ENCODE measurements at places on chromosomes 7 and 10. TPM values are rescaled to one million over a fixed set of nuclear protein-coding genes. Genes with fewer than 3 reads are reported as not detected.

DNA sequence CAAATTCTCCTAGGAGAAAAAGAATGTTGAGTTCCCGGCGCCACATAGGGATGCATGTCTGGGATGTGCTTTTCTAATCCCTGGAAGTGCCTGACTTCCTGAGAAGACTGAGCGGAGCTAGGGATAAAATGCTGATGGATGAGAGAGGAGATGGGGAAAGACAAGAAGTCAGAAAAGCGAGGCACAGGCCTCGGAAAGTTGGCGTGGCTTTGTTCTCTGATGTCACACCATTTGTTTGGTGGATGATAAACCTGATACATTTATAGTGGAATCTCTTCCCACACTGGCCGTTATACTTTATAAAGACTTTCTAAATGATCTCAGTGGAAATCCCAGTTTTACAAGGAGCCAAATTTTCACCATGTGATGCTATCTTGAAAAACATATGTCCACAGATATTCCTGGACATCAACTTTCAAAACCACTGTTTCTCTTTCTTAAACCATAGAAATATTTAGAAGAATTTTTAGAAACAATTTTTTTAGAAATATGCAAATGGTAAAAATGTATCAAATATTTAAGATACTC is 188.8 kb upstream of the SVIL start:
- DNase-seq: peak; percentile 49

The CALHM1 gene
- total RNA-seq: not detected

DNA sequence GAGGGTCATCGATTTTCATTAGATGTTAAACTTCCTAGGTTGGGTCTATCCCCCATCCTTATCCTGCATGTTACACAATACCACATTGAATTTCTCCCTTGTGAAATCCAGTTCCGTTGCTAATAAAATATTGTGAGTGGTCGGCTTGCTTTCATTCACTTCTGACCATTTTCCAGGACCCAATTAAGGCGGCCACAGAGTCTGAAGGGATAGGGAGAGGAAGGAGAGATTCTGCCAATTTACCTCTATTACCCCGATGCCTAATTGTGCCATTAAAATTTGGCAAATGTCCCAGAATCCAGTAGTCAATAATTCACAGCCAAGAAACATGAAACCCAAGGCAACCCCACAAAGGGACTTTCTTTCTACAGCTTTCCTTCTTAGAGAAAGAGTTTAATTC is 129.9 kb downstream of the IPMK start:
- DNase-seq: no peak

GRCh38 chr7:77242554-77242953 is 42.9 kb upstream of the FGL2 start:
- DNase-seq: no peak

DNA sequence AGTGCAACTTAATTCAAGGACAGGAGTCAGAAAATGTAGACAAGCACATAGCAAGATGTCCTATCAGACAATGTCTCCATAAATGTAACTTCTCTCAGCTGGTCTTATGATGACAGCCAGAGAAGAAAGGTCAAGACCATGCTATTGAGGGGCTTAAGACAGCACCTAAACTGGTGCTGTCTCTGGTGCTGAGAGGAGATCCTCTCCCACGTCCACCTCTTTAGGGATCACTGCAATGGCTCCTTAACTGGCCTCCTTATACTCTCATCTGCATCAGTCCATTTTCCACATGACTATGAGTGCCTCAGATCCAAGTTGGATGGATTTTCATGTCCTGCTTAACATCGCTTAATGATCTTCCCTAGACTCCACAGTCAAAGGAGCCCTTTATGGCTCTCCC is 210.6 kb downstream of the ARL4A start:
- DNase-seq: no peak

The CPN1 gene
- 1.3 TPM for total RNA-seq

DNA sequence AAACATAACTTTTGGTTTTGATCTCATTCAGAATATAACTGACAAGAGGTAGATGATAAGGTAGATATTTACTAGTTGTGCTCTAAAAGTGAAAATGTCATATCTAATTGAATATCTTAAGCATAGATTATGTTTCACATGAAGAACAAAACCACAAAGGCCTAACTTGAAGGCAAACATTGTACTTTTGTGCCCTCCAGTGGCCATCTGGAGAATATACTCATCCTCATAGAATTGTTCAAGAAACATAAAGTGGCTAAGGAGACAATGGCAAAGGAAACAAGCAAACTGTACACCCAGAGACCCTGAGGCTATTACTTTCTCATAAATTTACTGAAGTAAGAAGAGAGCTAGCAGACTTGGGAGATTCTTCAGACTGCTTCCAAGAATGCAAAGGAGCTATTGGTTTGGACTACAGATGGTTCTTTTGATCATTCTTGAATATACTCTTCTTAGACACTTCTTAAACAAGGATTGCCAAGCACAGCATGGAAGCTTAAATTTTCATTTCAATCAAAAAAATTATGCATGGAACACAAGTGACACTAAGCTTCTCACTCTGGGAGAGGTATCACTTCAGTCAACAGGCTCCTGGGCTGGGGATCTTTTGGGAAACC is 98.2 kb upstream of the DKK1 start:
- DNase-seq: peak; percentile 67

The NRCAM gene
- total RNA-seq: 10.3 TPM

DNA sequence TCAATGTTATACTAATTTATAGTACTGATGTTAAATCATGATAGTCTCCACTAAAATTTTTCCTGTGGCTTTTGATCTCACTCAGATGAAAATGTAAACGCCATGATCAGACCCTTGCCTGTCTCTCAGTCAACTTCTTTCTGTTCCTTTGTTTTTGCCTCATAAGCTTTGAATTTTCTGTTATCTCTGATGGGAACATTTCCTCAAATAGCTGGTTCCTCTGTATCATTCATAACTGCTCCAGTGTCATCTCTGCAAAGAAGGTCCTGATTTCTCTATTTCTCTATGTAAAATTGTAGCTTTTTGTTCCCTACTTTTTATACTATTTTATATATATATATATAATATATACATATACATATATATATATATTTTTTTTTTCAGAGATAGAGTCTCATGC is 67.5 kb downstream of the GPR141 start:
- DNase-seq: no peak

DNA sequence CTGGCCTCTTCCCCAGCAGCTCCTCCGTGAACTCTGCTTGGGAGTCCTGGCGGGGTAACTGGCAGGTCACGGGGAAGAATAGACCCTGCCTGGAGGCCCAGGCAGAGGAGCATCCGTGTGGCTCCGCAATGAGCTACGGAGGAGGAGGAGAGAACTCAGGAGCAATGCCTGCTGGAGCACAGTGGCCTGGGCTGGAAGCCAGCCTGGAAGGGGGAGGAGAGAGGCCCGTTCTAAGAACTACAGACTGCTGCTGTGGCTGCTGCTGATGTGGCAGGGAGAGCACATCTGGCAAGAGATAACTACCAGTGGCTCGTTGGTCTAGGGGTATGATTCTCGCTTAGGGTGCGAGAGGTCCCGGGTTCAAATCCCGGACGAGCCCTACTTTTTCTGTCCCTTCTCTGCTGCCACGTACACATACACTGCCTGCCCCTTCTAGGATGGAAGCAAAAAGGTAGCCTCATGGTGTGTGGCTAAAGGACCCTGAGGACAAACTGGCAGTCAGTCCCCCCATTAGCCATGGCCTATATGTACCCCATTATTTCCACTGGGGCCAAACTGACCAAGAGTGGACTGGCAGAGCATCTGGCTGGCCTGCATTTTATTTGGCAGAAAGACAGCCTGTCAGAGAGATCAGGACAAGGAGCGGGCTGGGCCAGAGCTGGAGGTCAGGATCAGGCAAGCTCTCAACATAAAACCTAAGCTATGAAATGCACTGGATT is 7.7 kb upstream of the OPN1SW start:
- peak; percentile 98 for DNase-seq

DNA sequence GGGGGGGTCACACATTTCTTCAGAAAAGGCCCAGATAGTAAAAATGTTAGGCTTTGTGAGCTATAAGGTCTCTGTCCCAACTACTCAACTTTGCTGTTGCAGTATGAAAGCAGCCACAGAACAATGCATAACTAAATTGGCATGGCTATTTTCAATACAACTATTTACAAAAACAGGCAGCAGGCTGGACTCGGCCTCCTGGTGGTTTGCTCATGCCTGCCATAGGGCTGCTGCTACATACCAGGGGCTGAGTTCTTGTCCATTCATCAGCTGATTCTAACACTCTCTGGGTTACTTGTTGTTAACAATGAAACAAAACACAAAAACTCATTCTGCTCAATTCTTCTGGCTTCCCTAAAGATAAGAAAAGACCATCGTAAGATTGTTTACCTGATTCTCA is 109.4 kb upstream of the ADAM12 start:
- no peak for DNase-seq

DNA sequence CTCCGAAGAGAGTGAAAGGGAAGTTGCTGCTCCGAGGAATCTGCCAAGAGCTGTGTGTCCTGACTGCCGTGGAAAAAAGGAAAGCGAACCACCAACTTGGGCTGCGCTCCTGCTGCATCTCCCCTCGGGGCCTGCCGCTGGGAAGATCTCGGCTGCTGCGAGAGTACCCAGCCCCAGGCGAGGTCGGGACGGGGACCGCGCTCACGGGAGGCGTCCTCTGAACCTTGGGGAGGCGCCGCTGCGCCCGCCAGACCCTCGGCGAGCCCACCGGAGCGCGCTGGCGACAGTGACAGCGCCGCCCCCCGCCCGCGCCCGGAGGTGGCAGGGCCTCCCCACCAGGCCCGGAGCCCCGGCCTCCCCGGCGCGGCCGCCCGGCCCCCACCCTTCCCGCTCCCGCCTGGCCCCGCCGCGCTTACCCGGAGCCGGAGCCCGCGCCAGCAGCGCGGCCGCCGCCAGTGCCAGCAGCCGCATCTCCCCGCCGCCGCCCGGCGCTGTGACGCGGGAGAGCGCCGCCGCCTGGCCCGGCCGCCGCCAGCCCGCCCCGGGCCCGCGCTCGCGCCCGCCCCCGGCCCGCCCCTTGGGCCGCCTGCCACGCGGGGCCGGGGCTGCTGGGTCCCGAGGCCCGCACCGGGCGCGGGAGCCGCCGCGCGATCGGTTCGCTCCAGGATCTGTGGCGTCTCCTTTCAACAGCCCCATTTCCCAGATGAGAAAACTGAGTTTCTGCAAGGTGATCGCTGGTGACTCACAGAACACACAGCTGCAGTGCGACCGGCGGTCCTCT is at the start of gene VSTM4:
Gene VSTM4, minus strand, starts transcription at position 508 of the 781 bp plus-strand sequence. Its CDS starts 37 bp downstream, at position 471.
- DNase-seq: peak; percentile 79

Data from endodermal cell (in vitro differentiated cells).